ENCODE measurements at places on chromosomes 3 and 15.

- no peak for DNase-seq
Measured at GRCh38 chr15:67319961-67320360, 65.4 kb downstream of the IQCH start.

- no peak for DNase-seq
Measured at GRCh38 chr3:48826451-48826850, 21.2 kb downstream of the PRKAR2A start.

DNA sequence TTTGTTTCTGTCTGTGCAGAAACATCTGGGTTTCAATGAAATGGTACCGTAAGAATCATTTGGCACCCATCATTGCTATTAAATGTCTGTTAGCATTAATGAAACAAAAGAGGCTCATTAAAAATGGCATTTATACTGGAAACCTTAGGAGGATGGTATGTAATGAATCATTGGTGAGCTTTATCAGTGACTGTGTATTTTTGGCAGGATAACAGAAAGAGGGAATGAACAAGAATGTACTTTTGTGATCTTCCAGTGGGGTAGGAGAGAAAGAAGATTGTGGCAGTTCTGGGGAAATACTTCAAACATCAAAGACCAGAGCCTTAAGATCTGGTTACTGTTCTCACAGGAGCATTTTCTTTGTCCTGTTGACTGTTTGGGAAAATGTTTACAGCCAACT is 4.7 kb upstream of the DCBLD2 start:
- DNase-seq: no peak

DNA sequence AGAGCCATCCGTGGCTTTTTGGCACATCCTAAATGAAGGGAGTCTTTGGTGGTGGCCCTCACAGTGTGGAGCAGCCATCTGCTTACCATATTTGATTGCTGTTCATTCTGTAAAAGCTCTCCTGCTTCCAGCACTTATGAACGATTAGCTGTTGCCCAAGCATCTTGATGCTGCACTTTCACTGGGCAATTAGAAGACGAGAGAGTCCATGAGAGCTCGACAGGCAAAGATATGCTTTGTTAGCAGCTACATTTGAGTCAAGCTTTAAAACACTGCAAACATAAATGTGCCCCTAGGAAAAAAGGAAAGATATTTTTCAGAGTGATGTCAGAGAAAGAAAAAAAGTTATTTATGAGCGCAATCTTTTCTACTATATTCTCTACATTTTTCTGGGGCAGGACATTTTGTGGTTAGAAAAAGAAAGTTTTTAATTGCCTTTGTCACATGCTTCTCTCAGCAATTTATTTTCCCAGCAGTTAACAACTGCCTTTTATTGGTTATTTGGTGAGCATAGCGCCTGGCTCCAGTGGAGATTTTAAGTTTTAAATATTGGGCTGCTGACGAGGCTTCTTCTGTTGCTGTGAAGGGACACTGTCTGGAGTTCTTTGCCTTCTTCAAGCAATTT is 468.4 kb downstream of the C3orf38 start:
- DNase-seq: no peak

GRCh38 chr3:192901435-192901834 is 16.2 kb downstream of the MB21D2 start:
- DNase-seq: no peak

DNA sequence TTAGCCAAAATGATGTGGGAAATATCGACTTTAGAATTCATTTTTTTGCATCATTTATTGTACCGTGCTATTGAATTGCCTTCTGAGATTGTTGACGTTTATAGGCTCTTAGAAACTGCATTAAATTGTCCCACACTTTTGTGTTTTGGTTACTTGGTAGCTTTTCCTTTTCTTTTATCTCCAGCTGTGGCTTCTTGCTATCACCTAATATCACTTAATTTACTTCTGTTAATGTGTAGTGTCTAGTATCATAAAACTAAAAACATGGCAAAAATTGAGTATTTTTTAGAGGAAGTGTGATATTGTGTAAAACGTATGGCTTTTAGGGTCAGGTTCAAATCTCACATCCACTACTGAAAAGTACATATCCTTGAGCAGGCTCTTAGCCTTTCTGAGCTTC is 11.2 kb downstream of the TMOD3 start:
- no peak for DNase-seq

DNA sequence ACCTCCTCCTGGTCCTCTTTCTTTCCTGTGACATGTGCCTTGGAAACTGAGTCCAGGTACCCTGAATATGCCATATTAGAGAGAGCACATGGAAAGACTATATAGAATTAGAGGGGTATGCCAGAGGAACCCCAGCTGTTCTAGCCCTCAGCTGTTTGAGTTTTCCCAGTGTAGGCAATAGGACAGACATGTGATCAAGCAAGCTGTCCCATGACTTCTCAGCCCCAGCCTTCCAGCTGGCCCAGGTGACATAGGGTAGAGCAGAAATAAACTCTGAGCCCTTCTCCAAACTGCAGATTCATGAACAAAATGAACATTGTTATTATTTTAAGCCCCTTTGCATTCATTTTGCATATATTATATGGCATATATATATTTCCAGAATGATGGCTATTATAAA is 118.7 kb downstream of the PPM1L start:
- DNase-seq: no peak

DNA sequence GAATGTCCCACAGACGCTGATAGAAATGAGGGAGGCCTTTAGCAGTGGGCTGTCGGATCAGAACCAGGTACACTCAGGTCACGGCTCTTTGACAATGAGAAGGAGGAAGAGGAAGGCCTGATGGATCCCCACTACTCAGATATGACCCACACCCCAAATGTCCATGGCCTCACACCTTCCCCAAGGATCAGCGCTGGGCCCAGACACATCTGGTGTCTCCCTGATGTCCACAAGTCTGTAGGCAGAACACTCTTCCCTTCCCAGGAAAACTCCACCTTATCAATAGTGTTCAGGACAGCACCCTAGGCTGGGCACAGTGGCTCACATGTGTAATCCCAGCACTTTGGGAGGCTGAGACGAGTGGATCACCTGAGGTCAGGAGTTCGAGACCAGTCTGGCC is 33.3 kb upstream of the SFMBT1 start:
- no peak for DNase-seq

GRCh38 chr15:71251584-71252043 is 136.3 kb downstream of the THSD4 start:
- no peak for DNase-seq

- no peak for DNase-seq
Measured at GRCh38 chr3:100540791-100541334, 48.4 kb downstream of the TMEM45A start.

- DNase-seq: peak; percentile 74
Measured at GRCh38 chr3:68007621-68008226, 353.3 kb upstream of the SUCLG2 start.

- no peak for DNase-seq
Measured at GRCh38 chr3:132284781-132285619, 32.2 kb upstream of the ACP3 start.

DNA sequence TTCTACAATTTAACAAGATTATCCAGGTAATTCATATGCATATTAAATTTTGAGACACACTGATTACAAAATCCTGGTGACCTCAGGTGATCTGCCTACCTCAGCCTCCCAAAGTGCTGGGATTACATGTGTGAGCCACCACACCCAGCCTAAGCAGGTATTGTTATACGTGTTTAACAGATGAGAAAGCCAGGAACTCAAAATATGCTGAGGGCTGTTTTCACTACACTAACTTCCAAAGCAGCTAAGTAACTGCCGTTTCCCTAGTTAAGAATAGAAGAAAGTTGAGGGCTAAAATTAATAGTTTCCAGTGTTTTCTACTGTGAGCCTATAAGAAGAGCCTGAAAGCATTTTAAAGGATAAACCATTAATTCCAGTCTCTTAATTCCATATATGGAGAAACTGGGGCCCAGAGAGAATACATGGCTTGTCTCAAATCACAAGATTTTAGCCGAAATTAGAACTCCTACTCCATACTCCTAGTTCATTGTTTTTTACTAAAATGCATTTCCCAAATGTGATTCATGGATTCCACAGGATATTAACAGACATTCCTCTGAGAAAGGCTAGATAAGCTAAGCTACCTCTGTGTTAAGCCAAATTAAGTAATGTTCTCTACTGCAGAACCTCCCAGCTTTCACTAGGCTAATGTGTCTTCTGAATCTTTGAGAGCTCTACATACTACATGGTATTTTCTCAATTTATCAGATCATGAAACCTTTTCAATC is 17.0 kb upstream of the AVEN start:
- DNase-seq: no peak

DNA sequence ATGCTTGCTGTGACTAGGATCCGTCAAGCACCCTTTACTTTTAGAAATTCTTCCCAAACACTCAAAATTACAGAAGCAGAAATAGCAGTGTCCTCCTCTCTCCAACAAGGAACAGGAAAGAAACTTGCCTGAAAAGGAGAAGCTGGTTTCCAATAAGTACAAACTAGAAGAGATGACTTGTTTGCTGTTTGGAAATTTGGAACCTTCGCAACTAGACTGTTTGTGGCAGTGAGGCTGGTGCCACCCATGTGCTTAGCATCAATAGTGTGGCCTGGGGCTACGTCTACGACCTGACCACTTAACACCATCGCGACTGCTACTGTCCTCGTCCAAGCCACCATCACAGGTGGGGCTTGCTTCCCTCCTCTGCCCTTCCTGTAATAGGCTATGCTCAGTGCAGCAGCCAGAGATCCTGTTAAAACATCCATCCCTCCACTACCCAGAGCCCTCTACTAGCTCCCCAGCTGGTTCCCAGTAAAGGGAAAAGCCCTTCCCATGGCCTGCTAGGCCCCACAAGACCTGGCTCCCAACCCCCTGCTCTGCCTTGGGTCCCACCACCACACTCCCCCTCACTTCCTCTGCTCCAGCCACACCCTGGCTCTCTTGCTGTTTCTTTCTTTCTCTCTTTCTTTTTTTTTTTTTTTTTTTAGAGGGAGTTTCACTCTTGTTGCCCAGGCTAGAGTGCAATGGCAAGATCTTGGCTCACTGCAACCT is 52.6 kb upstream of the CCR2 start:
- no peak for DNase-seq

- DNase-seq: peak; percentile 74
Measured at GRCh38 chr15:28191832-28192231, 92.7 kb upstream of the OCA2 start.

GRCh38 chr3:174810254-174810653 is 48.9 kb upstream of the NAALADL2 start:
- no peak for DNase-seq

- no peak for DNase-seq
Measured at GRCh38 chr15:38070778-38071177, 136.3 kb downstream of the TMCO5A start.

DNA sequence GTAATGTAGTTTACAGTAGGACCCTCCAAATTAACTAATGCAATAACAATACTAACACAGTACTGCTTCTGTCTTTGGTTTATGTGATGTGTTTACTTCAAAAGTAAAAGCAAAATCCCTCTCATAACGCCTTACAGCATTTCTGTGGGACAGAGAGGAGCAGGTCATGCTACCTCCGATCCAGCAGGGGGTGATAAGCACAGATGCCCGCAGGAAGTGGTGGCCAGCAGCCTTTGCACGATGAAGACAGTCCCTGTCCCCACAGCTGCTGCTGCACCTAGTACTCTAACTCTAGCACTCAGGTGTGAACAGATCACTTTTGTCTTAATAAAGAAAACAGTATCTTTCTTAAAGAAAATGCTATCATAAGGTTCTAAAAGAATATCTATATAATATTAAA is 38.3 kb downstream of the ANO10 start:
- no peak for DNase-seq
